ENCODE measurements at places on chromosomes 7 and 10.

GRCh38 chr10:73366381-73367298 lies 8.0 kb upstream of the CFAP70 start:
- DNase-seq: no peak

DNA sequence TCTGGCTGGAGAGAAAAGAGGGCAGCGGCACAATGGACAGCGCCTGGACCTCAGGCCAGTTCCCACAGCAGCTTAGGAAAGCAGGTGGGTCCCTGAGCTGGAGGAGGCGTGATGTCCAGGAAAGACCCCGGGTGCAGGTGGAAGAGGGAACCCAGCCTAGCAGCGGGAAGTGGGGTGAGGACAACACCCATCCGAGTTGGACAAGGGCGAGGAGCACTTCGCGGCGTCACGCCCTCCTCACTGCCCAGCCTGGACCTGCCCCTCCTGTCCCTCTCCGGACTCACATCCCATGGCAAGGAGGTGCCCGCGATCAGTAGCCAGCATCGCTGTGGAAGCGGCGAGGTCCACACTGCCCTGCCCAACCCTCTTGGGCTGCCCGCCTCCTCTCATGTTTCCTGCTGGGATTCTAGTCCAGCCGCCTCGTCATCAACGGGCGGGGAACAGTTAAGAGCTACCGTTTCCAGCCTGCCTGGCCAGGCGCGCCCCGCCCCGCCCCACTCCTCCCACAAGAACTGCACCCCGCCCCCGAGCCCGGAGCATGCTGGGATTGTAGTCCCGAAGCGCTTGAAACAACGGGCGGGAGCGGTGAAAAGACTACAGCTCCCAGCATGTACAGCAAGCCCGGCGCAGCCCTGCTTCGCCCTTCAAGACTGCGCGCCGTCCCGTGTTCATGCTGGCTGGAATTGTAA lies 930.6 kb upstream of the ZNF722 start:
- no peak for DNase-seq

- no peak for DNase-seq
These were observed 122.8 kb downstream of the GALNT17 start for GRCh38 chr7:71254751-71255150.

GRCh38 chr7:43666938-43667337 lies 62.4 kb downstream of the COA1 start:
- DNase-seq: no peak

DNA sequence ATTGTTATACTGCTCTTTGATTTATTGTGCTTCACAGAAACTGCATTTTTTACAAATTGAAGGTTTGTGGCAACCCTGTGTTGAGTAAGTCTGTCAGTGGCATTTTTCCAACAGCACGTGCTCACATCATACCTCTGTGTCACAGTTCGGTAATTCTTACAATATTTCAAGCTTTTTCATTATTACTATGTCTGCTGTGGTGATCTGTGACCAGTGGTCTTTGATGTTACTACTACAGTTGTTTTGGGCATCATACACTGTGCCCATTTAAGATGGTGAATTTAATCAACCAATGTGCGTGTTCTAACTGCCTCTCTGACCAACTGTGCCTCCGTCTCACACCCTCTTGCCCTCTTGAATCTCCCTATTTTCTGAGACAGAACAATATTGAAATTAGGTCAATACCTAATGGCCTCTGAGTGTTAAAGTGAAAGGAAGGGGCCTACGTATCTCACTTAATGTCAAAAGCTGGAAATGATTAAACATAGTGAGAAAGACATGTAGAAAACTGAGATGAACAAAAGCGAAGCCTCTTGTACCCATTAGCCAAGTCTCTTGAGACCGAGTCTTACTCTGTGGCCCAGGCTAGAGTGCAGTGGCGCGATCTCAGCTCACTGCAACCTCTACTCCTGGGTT lies 20.2 kb upstream of the ASL start:
- DNase-seq: no peak

GRCh38 chr7:12017046-12017445 lies 185.0 kb upstream of the THSD7A start:
- no peak for DNase-seq

GRCh38 chr10:123962756-123963530 lies 71.3 kb upstream of the CPXM2 start:
- DNase-seq: no peak

- no peak for DNase-seq
These were observed 176.2 kb downstream of the PTPRN2 start for GRCh38 chr7:158411232-158411950.
